ENCODE measurements at places on chromosomes 3 and 15. TPM values are rescaled to one million over a fixed set of nuclear protein-coding genes. Genes with fewer than 3 reads are reported as not detected.

DNA sequence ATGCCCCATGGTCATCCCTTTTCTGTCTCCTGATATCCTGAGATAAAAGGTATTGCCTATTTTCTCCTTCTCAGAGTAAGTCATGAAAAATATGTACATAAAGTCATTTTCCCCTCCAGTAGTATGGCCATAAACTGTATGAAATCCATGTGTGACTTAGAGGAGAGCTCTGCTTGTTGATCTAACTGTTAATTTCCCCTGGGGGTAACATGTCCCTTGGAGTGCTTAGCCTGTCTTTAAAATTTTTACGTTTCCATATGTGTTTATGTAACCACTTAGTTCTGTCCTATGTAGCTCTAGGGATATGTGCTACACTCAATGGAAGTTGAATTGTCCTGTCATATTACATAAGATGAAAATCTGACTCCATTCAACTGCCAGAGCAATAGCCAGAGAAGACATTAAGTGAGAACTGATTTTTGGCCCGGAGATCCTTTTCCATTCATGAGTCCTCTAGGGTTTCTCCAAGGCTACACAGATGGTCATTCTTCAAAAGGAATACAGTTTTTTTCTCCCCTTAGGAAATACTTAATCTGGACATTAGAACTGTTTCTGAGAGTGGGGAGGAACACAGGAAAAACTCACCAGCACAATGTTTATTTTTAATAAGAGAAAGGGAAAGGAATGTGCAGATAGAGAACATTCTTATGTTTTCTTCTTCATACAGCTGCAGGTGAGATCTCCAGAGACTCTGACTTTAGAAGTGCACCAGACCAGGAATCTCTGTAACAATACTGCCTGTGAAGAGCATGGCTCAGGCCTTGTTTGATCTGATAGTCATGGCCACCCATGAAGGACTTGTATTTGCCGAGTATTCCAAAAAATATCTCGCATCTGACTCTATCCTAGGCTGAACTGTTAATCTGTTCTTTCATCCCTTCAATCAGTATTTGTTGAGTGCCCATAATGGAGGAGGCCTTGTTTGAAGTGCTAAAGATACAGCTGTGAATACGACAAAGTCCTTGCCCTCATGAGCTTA lies 29.8 kb upstream of the CLRN1 start:
- no peaks in the 10 kb centered on the region for H3K4me1 ChIP-seq
- no peak overlapping the region for H3K4me3 ChIP-seq
- DNase-seq = no peak
- H3K27me3 ChIP-seq = no peaks in the 10 kb centered on the region
- H3K36me3 ChIP-seq = no peaks in the 10 kb centered on the region

- peaks cover 5% of the 10 kb centered on the region for H3K4me1 ChIP-seq
- no peak overlapping the region for H3K4me3 ChIP-seq
- H3K27me3 ChIP-seq = no peaks in the 10 kb centered on the region
- H3K27ac ChIP-seq = no peak overlapping the region
Measured at GRCh38 chr3:23052620-23053019, 150.5 kb upstream of the UBE2E2 start.

DNA sequence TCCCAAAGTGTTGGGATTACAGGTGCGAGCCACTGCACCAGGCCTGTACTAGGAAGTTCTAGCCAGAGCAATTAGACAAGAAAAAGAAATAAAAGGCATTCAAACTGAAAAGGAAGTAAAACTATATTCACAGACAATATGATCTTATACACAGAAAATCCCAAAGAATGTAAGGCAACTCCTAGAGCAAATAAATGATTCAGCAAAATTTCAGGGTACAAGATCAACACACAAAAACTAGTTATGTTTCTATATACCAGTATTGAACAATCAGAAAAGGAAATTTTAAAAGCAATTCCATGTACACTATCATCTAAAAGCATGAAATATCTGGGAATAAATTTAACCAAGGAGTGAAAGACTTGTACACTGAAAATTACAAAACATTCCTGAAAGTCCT lies 180.6 kb downstream of the PDE8A start:
- no peaks in the 10 kb centered on the region for H3K27me3 ChIP-seq
- H3K36me3 ChIP-seq = no peaks in the 10 kb centered on the region
- no peak overlapping the region for H3K27ac ChIP-seq
- H3K4me3 ChIP-seq = no peak overlapping the region
- H3K4me1 ChIP-seq = no peaks in the 10 kb centered on the region

DNA sequence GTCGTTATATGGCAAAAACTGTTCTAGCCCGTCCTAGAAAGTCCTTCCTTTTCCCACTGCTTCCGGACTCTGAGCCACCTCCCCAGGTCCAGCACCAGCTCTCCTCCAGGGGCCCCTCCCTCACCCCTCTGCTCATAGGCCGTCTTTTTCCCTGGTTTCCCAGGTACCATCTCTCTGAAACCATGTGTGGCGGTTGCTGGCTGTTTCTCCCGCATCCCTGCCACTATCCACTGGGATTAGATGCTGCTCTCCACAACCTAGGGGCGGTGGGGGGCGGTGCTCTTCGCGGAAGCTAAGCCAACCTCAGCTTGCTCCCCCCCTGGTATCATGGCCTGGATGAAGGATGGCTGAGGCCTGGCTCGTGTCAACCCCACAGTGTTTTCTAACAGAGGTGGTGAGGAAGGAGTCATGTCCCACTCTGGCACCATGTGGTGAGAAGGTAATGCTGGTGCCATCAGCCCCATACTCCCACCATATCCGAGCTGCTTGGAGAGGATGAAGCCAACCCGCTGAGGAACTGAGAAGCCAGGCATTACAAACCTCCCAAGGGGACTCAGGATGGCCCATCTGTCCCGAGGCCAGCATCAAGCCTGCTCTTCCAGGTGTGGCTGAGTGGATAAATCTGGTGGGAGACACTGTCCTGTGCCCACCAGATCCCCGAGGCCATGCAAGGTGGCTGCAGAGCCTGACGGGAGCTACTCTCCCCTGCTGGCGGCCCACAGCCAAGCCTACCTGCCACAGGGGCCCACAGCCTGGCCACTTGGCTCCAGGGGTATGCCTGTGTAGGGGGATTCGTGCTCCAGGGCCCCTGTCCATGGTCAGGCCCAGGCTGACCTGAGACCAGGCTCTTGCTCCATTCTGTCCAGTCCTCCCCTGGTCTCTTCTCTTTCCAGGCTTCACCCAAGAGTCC lies 27.9 kb upstream of the SLC41A3 start:
- H3K36me3 ChIP-seq = no peaks in the 10 kb centered on the region
- no peak overlapping the region for H3K4me3 ChIP-seq
- DNase-seq = no peak

GRCh38 chr15:64947211-64947610 lies 35.5 kb downstream of the ANKDD1A start:
- no peak for DNase-seq
- no peak overlapping the region for H3K27ac ChIP-seq
- H3K36me3 ChIP-seq = no peaks in the 10 kb centered on the region

Gene TADA3
- total RNA-seq = 59.3 TPM

Gene TBC1D23
- total RNA-seq = 52.3 TPM

All from SJCRH30 (cell line).